ENCODE measurements at places on chromosomes 2 and 18.

- no peak for DNase-seq
These were observed 41.6 kb downstream of the LBH start for GRCh38 chr2:30272761-30273573.

DNA sequence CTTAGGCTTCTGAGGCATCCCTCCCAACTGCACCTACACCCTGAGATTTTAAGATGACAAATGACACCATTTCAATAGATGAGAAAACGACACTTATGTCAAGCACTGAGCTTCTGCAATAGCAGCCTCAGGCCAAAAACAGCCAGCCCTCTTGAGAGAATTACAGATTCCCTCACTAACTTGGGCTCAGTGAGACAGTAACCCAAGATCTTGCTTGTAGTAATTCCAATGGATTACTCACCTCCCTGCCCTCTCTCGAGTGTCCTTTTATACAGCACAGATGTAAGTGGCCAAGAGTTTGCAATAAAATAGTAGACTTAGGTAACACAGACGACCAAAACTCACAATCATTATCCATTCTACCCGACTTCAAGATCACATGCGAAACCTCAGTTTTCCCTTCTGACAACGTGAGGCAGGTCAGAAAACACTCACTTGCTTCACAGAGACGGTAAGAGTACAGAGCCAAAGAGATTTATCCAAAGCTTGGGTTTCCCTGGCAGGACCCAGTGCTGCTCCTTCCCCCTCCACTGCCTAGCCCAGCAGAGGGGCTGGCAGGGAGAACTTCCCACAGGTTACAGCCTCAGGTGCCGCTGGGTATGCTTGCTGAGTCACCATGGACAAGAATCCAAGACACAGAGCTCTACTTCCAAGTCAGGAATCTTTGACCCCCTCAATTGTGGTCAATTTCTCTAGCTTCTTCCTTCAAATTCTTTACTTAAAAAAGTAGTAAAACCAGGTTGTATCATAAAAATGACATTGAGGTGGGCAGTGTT lies 181.4 kb downstream of the MYO5B start:
- DNase-seq, result no peak

DNA sequence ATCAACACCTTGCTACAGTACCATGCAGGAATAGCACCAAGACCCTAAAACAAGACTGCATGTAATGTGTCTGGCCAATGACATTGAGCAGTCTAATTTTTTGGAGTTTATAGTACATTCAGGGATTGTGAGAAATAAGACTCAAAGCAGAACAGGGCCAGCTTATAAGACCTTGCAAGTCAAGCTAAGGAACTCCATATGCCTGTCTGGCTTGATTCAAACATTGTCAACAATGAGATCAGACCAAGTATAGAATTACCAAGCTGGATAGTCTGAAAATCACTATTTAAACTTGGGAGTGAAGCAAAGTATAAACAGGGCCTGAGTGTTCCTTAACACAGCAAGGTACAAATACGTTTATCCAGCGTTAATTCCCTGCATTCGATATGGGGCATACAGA lies 370.9 kb downstream of the CNTNAP5 start:
- DNase-seq, result no peak

DNA sequence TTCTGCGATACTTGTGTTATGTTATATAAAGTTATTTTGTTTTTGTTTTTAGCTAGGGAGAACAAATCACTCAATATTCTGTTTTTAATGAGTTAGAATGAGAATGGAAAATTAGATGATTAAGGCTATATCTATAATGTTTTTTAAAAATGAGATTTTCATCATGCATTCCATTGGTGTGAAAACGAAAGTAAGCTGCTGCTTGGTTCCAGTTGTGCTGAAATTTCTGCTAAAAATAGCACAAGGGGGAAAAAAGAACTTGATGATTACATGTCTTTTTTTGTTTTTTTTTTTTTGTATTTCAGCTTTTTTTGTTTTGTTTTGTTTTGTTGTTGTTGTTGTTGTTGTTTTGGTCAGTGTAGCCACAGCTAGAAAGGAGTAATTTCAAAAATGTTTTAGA lies 242.6 kb upstream of the KCNJ3 start:
- no peak for DNase-seq

GRCh38 chr2:12031866-12032265 lies 285.4 kb downstream of the LPIN1 start:
- DNase-seq, result no peak

- no peak for DNase-seq
These were observed 20.5 kb upstream of the MYCN start for GRCh38 chr2:15919716-15920434.

GRCh38 chr2:10990561-10991111 lies 78.9 kb downstream of the KCNF1 start:
- no peak for DNase-seq

DNA sequence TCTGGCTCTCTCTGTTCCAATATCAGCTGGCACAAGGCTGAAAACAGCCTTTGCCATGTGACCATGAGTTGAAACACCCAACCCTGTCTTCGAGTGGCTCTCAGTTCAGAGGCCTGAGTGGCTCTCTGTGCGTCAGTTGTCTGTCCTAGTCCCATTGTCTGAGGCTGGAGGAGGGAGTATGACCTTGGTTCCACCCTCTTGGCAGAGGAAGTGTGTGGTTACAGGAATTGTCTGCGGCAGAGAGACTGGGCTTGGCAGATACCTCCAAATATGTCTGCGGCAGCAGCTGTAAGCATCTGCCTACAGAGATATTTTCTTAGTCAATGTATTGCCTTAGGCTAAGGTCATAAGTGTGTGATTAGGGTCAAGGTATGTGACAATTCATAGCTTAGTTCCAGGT lies 32.6 kb downstream of the CNGA3 start:
- peak; percentile 70 for DNase-seq

GRCh38 chr2:192215096-192215877 lies 20.6 kb upstream of the TMEFF2 start:
- no peak for DNase-seq

DNA sequence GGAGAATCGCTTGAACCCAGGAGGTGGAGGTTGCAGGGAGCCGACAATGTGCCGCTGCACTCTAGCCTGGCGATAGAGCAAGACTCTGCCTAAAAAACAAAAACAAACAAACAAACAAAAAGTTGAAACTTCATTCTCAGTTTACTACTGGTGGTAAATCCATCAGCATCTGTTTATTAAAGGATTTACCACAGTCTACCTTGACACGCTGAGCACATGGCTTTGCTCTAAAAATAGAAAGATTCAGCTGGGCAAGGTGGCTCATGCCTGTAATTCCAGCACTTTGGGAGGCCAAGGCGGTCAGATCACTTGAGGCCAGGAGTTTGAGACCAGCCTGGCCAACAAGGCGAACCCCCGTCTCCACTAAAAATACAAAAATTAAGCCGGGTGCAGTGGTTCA lies 201.3 kb downstream of the TGIF1 start:
- DNase-seq, result no peak

DNA sequence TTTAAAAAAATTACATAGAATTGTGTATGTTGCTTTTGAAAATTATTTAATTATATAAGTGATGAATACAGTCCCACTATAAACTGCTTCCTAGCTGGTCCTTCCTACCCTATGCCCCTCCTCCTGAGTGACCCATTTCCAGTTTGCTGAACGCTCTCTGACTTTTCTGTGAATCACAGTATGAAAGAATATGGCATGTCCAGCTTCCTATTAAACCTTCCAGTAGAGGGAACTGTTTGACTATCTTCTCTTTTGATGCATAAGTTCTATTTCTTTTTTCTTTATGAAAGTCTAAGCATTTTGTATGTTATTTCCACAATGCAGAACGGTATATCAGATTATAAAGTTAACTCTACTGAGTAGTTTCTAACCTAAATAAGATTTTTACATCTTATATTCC lies 41.3 kb downstream of the PSMG2 start:
- no peak for DNase-seq

DNA sequence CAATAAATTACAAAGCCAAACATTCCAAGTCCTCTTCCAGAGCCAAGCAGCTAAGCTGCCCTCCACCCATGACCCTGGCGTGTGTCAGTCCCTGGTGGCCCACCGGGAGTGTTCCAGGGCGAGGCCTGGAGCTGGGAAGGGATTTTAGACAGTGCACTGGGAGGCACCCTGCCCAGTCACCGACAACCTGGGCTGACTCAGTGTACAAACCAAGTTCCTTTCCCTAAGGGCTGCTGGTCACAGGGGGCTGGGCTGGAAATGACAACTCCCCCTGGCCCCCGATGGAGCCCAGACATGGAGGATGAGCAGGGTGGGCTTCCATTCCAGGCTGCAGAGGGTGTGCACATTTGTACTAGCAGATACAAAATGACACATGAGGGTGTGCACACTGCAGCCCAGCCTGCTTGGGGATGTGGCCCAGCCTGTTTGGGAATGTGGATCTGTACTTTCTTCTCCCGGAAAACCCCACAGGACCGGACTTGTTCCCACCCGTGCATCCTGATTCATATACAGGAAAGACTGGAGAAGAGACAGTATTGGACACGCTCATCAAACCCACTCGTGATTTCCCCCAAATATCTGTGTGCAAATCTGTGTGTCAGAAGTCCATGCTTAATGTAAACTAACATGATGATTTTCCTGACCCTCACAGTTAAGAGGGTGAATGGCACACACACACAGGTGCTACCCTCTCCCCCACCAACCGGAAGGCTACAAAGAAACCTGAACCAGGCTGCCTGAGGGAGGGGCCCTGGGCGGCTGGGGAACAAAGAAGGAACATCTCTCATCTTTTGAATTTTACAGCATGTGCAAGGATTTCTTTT lies 58.9 kb downstream of the NDUFA10 start:
- DNase-seq, result no peak

DNA sequence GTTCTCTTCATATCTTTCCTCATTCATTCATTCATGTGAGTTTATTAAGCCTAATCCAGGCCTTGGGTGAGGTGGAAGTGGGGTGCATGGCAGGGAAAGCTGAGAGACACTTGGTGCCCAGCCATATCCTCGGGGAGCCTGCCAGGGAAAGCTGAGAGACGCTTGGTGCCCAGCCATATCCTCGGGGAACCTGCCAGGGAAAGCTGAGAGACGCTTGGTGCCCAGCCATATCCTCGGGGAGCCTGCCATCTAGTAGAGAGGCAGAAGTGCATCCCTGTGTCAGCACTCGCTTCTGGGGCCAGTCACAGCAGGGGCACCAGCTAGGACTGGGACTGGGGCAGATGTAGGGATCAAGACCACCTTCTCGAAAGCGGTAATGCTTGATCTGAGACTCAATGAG lies 39.4 kb downstream of the DDX18 start:
- no peak for DNase-seq

GRCh38 chr2:72082021-72082601 lies 65.6 kb downstream of the CYP26B1 start:
- DNase-seq, result no peak

DNA sequence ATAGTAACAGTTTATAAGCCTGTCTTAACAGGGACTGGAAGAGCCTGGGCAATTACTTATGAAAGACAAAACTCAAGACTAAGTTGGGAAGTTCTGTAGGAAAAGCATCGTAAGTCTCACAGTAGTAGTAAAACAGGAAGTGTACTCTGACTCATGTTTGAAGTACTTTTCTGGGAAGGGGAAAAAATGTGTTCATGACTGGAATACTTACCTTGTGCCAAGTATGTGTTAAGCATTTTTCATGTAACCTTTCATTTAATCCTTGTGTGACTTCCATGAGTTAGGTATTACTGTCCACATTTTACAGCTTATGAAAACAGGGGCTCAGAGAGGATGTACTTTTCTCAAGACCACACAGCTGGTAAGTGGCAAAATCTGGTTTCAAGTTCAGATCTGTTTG lies 13.7 kb upstream of the SKOR2 start:
- no peak for DNase-seq

DNA sequence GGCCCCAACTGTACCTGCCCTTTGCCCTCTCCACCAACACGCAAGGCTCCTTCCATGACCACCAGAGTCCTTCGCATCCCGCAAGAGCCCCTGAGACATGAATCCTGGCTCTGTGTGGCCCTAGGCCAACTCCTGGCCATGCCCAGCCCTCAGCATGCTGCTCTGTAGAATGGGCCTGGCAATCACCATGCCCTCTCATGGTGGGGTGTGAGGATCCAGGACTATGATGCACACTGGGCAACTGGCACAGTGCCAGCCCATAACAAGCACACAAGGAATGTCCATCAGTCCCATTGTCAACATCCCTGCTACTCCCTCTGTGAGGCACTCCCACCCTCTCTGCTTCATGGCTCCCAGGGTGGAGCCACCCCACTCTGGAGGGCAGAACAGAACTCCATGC lies 44.7 kb downstream of the FER1L5 start:
- DNase-seq, result no peak

GRCh38 chr2:73985308-73986084 lies 786 bp downstream of the TET3 start:
- DNase-seq, result no peak

DNA sequence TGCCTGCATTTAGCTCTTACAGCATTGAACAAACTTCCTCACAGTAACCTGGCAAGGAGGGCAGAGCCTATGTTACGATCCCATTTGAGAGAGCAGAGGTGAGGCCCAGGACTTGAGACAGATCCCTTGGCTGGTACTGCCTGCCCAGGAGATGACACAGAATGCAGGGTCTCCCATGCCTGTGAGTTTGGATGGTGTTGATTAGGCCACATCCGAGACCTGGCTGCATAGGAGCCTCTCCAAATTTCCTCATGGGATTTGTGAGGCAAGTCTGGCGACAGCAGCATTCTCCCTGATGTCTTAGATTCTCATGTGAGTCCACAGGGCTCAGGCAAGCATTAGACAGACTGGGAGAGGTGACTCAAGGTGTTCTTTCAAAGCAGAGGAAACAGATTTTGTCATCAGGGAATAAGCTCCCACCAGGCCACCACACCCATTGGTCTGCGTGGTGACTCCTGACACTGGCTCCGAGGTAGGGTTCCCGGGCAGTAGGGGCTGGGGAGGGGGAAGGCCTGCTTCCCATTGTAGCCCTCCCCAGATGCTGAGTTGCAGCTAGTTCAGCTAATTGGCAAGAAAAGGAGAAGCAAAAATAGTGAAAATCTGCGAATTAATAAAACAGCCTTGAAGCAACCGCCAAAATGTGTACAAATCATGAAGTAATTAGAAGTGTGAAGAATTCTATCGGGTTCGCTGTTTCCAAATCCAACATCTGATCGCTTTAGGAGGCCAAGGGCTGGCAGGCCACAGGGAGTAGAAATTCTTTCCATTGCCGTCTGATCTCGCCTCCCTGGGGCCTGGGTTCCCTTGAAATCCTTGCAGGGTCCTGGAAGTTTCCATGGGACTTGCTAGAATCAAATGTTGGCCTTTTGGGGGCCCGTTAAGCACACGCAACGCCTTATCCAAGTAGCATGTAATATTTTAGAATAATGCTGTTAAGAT lies 68.0 kb downstream of the MAPK4 start:
- DNase-seq, result no peak

DNA sequence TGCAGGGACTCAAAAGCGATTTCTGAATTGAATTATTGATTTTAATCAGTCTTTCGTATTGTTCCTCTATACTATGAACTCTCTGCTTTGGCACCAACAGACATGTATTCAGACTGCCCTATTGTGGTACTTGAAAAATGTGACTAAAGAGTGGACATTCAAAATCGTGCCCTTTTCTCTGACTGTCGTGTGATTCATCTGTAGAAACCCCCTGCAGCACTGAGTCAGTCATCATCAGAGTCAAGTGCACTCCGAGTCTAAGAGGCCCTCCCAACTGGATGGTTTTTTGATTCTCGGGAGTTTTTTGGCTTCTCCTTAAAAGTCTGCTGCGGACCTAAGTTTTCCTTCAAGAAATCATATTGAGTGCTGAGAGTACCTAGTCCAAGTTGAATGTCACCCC lies 96.4 kb upstream of the FOSL2 start:
- DNase-seq, result no peak

All from breast epithelium (tissue), 4 donors.